ENCODE measurements at places on chromosomes 6 and 20.

DNA sequence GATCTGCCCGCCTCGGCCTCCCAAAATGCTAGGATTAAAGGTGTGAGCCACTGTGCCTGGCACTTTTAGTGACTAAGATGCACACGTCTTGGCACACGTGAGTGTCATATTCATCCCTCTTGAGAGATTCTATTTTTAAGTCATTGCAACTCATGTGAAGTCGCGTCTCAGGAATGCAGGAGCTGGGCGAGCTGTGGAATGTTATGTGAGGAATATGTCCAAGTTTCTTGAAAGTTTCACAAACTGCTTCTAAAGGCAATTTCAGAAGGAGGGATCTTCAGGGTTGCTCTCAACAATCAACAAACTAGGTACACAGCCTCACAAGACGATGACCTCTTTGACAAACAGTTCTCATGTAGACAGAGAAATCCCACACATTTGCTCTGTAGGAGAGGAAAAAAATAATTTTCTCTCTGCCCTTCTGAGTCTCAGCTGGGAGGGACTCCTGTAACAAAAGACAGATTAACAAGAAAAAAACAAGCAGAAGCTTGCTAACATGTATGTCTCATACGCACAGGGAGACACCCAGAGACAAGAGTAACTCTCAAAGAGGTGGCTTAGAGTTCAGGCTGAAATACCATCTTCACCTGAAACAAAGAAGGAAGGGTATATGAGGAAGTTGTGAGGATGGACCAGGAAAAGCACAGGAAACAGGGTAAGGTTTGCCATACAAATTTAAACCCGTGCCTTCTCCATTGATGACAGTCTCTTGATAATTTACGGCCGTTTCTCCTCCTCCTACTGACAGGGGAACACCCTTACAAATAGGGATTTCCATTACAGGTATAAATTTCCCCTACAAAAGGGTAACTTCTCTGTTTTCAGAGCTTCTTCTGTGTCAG is 45.3 kb upstream of the FAM50B start:
- DNase-seq: no peak

GRCh38 chr6:111757342-111757741 is 115.9 kb downstream of the FYN start:
- DNase-seq: no peak

GRCh38 chr20:48455651-48456365 is 372.0 kb downstream of the PREX1 start:
- DNase-seq: no peak

DNA sequence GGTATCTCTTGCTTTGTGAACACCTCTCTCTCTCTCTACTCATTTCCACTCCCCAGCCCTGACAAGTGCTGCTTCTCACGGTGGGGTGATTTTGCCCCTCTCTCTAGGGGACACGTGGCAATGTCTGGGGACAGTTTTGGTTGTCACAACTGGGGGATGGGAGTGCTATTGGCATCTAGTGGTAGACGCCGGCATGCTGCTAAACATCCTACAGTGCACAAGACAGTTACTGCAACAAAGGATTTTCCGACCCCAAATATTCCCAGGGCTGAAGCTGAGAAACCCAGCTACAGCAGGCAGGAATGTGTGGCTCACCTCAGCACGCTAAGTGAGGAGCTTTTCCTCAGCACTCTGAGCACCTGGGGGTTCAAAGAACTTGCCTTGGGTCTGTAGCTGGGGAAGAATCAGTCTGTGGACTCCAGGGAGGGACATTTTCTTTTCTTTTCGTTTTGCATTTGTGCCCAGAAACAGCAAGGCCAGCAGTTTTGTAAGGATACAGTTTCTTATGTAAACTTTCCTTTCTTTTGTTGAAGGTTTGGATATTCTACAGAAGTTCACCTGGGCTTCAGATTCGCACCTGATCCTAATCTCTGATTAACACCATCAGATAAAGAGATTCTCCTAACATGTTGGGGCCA is 246.9 kb upstream of the ZFP64 start:
- no peak for DNase-seq

DNA sequence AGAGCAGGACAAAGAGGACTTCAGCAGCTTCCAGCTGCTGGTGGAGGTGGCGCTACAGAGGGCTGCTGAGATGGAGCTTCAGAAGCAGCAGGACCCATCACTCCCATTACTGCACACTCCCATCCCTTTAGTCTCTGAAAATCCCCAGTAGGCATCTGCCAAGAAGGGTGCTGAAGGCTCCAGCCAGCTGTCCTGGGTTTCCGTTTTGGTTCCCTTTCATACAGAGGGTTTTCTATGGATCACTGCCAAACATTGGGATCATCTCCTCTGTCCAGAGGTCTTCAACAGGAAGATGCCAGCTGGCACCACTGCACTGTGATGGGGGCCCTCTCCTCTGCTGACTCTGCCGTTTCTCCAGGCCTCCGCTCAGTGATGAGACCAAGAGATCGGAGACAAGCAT is 14.3 kb upstream of the RAB5IF start:
- no peak for DNase-seq

DNA sequence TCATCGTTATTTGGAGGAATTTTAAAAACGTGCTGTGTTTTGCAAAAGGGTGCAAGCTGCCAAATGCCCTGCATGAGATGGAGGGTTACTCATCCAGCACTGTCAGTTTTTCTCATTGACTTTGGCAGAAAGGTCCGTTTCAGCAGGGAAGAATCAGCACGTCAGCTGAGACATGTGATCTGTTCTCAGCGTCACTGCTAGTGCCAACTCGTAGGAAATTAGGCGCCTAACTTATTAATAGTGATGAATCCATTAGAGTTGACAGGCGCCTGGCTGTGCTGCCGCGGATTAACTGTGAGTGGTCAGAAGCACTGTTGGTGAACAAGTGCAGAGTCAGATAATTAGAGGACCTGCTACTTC is 175.5 kb upstream of the FOXQ1 start:
- DNase-seq: no peak

DNA sequence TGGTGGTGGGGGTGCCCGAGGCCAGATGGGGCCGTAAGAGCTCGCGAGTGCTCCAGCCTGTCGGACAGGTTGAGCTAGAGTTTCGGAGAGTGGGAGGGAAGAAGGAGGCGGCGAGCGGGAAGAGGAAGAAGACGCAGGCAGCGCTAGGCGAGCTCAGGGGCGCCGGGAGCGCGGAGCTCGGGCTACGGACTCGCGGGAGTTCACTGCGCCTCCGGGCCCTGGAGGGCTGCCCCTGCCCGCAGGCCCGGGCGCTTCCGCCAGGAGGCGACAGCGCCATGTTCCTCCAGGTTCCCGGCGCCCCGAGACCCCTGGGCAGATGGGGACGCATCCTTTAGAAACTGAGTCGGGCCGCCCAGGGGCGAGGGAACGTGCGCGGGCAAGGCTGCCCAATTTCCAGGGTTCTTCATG is 984 bp downstream of the TFAP2C start:
- no peak for DNase-seq

DNA sequence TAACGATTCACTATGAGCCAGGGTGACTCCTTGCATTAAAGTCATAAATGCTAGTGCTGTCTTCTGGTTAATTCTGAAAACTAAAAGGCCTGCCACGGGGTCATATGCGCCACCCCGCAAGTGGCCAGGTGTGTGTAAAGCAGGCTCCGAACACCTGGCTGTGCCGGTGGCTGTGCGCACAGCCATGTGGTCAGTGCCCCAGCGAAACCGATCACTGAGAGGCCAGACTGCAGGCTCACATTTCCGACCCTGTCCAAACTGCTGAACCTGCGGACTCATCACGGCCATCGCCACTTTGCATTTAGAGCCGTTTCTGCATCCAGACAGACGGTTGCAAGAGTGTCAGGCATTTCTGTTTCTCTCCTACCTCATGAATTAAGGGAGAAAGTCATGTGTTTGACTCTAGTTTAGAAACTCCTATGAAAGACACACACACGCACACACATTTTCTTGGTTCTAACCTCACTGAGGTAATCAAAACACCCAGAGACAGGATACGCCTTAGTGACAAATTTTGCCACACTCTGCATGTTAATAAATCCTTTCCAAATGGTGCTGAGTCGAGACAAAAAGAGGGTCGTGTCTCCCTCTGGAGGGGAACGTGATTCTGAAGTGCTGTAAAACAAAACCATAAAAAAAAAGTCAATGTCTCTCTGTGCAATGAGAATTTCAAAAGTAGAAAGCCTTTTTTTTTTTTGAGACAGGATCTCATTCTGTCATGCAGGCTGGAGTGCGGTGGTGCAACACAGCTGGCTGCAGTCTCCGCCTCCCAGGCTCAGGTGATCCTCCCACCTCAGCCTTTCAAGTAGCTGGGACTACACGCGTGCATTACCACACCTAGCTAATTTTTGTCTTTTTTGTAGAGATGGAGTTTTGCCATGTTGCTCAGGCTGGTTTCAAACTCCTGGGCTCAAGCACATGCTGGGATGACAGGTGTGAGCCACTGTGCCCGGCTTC is 31.0 kb upstream of the TCFL5 start:
- no peak for DNase-seq

DNA sequence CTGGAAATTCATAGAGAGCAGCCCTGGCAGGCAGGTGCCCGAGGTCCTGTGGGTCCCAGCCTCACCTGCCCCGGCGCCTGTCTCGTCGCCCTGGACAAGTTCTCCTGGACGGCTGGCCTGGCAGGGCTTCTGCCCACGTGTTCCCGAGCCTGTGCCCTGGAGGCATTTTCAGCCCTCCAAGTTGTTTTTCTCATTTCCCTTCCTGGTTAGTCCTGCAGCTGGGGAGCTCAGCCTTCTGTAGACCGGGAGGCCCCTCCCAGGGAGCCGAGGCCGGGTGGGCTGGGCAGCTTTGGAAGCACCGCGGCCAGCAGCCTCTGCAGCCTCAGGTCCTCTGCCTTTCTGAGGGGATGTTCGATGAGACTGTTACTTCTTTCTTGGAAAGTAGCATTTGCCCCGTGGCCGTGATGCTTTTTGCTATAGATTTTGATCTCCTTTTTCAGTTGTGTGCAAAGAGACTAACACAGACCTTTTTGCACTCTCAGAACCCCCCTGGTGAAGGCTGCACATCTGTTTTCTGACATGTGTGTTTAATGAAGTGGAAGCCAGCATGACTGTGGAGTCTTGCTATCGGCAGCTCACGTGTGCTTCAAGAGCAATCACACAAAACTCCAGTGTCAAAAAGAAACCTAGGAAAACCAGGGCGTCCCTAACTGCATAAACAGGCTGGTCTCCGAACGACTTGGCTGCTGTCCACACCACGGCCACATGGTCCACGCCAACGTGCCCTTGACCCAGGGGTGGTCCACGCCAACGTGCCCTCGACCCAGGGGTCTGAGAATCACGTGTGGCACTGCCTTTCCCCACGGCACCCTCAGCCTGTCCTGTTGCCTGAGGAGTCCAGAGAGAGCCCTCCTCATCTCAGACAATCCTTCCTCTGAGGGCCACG is 207.5 kb downstream of the SMOC2 start:
- no peak for DNase-seq

DNA sequence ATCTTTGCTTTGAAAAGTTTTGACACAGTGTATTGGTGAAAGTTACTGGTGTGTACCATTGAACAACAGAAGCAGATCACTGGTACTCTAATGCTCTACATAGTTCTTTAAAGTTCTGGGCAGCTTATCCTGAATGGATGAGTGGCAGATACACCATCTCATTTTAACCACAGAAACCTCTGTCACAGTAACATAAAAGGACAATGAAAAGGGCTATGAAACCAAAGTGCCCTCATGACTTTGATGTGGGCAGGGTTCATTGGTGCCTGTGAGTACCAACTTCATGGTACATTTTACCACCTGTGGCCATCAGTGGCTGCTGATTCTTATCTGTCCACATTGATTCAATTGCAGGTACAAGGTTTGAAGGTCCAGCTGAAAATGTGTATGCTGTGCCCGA is 285.7 kb upstream of the PREP start:
- DNase-seq: no peak

- DNase-seq: no peak
These were observed 55.9 kb downstream of the NINL start for GRCh38 chr20:25529295-25529951.

Measured in NCI-H187 (cell line).